ENCODE measurements at places on chromosomes 11 and 22.

DNA sequence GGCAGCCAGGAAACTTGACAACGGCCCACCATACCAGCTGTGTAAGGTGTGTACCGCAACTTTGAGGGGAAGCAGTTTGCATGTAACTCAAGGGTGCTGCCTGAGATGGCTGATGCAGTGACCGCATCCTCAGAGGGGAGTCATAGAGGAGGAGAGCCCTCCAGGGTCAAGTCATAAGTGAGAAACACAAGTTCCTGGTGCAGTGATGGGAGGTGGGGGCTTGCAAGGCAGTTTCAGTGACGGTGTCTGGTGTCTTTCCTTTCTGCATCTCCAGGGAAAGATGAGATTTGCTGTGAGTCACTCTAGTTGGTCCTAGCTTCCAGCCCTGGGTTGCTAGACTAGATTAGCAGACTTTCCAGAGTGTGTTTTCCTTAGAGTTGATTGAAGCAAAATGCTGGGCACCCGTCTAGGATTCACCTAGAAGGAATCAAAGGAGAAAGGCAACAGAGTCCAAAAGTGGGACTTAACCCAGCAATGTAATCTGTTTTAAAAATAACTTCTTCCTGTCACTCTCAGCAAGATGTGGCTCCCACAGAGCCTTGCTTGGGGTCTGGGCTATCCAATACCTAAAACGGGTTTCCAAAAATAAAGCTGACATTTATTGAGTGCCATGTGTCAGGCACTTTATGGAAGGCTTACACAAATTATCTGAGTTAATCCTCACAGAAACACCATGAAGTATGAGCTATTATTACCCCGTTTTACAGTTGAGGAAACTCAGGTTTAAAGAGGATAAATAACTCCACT lies 265.4 kb upstream of the PLET1 start:
- no peak for DNase-seq

DNA sequence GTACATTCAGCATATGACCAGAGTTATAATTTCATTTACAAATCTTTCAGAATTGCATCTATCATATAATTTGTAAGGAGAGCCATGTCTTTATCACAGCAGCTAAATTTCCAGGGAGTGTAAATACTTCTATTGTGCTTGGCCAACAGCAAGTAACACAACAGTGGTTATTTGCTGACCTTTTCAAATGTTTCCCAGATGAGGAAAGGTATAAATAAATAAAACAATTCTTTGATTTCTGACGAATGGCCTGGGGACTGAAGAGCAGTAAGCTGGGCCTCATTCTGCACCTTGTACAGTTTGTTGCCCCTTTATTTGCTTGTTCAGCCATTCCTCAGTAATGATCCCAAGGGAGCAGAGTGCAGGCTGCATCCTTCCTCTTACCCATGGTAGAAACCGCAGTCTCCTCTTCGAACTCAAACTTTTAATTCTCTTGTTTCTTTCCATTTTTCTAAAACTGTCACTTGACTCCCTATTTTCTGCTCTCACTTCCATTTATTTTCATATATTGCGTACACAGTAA lies 132.8 kb downstream of the DDX10 start:
- no peak for DNase-seq

- no peak for DNase-seq
These were observed 56.6 kb upstream of the WNT7B start for GRCh38 chr22:46033256-46034200.

DNA sequence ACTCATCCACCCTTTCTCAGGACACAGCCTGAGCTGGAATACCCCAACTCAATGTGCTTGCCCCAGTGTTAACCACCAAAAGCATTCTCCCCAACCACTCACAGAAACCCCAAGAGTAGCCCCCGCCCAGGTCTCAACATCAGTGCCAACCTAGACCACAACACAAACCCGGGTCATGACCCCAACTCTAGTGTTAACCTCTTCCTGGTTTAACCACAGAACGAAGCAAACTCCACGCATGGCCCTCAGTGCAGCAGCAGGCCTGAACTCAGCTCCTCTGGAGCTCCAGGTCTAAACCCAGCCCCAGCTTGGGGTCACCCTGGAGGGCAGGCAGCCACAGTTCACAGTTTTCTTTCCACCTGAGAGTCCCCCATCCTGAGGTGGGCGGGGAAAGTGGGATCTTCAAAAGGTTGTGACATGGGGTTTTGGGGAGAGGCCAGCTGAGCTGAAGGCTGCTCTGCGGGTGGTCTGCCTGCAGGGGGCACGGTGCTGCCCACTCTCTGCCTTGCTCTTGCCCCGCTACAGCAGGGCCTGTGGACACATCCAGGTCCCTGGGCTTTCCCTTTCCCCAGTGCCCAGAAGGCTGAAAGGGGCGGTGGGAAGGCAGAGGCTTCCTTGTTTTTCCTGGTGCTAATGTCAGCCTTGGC lies 37.9 kb downstream of the NECTIN1 start:
- no peak for DNase-seq

DNA sequence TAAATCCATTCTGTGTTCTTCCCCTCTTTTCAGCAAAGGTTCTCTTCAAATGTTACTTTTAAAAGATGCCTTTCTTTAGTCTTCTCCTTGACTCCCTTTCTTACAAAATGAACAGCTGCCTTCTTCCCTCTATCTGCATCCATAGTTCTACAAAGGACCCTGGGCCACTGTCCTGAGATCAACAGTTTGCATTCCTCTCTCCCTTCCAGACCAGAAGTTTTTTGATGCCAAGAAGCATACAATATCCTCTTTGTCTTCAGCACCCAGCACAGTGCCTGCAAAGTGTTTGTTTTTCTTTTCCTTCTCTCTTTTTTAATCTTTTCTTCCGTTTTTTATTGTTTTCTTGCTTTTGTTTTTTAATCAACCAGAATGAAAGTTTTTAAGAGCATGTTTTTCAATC lies 183.5 kb upstream of the SNX19 start:
- DNase-seq, result no peak

- no peak for DNase-seq
These were observed 103.7 kb downstream of the GAB2 start for GRCh38 chr11:78313898-78314297.

DNA sequence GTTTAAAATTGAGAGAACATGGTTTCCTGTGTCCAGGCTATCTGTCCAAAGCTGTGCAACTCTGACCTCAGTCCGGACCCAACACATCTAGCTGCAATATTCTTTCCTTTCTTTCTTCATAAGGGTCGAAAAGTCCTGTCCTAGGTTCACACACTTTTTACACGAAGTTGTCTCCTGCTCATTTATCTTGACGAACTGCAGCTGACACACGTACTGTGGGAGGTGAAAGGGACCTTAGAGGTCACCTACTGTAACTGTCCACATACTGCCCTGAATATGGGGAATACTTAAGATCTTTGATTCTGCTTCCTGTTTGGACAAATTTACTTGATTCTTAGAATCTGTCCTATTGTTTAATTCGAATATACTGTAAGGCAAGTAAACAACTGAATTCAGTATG lies 105.9 kb downstream of the CCDC83 start:
- no peak for DNase-seq

DNA sequence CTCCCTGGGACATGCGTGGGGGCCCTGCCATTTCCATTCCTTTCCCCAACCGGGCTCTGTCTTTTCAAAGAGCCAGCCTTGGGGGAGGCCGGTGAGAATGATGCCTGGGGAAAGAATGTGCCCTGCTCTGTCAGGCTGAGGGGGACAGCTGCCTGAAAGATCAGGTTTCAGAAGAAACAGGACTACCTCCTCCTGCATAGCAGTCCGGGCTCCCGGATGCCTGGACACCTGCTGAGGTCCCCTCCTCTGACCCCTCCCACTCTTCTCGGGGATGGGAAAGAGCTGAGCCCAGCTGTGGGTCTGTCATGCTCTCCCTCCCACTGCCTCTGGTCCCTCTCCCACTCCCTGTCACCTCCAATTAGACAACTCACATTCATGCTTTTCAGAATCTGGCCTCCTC lies 41.8 kb upstream of the CDON start:
- DNase-seq, result peak; percentile 76

DNA sequence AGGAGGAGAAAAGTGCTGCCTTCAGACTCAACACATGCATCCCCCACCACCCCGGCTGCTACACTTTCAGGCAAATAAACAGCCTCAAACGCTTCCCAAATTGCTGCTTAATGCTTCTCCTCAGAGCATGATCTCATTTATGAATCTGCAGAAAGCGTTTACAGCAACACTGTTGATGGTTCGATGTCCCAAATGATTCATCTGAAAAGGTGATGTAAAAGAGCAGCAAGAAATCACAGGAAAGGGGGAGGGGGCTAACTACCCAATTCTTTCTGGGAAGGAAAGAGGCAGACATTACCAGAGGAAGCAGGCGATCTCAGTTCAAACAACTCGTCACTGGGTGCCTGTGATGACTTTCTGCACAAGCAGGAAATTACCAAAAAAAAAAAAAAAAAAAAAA lies 119.6 kb downstream of the TENM4 start:
- DNase-seq, result no peak

DNA sequence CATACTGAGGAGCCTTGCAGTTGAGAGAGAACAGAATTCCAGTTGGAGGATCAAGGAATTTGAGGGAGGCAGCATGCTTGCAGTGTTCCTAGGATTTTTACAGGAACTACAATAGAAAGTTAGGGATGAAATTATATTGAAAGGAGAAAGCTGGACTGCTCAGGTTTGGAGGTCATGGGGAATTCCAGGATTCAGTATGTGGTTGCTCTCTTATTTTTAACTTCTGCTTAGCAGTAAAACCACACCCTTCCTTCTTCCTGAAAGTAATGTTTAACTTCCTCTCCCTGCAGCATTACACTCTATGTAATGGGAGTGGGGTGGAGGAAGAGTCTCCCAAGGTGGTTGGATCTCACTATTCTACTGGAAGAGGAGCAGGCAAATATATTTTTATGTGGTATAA lies 31.3 kb downstream of the CTNND1 start:
- no peak for DNase-seq

- DNase-seq, result no peak
These were observed at the start of gene CERK for GRCh38 chr22:46737976-46738646. CERK (minus strand) TSS chr22:46738252; CDS start chr22:46738148, 104 bp downstream.

DNA sequence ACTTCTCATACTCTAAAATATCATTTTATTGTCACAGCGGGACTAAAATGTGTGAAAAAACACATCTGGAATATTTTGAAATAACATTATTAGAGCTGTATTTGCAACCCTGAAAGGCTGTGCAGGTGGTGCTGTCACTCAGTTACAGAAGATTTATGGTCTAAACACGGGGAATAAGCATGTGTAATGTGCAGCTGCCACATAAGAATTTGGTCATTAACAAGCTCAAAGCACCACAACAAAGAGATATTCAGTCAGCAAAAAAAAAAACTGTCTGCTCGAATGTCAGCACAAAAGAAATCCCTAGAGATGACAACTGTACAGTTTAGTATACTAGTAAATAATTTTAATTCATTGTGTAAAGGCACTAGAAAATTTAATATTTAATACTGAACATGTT lies 31.3 kb downstream of the TMEM123 start:
- peak; percentile 35 for DNase-seq

GRCh38 chr11:12602421-12602820 lies 71.8 kb upstream of the TEAD1 start:
- no peak for DNase-seq

GRCh38 chr11:33616552-33616951 lies 84.1 kb downstream of the C11orf91 start:
- no peak for DNase-seq

DNA sequence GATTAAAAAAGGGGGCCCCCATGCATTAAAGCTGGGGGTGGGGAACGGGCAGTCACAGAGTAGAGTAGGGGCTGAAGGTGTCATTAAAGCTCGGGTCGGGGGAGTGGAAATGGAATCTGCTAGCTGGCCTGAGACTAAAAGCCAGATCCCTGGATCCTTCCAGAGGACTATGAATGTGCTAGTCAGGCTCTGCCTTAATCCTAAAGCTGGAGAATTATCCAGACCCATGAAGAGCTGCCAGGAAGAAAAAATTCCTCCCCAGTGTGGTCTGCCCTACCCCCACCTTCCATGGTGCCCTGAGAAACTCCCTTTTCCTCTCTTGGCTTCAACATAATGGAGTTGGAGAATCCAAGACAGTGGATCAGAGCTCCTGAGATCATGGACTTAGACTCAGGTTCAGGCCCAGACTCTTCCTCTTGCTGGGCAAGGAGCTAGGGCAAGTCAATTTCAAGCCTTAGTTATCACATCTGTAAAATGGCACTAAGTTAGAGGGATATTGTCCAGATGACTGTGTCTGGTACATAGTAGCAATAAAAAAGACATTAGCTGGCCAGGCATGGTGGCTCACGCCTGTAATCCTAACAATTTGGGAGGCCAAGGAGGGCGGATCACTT lies 24.0 kb upstream of the SMTN start:
- no peak for DNase-seq

- no peak for DNase-seq
These were observed 29.9 kb downstream of the MS4A2 start for GRCh38 chr11:60118338-60118737.

DNA sequence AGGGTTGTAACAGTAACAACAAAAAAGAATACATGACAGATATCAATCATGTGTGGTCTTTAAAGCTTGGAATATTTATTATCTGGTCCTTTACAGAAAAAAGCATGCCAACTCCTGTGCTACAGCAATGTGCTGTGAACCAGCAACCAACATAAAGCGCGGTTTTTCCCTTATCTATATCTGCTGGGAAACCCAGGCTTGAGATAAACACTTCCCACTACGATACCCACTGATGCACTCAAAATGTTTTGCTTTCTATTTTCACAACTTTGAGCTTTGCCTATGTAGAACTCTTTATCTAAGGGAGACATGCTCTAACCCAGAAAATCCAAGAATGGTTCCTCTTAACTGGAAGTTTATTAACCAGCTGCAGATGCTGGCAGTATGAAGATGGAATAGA lies 19.0 kb downstream of the ZBED5 start:
- DNase-seq, result no peak

GRCh38 chr11:131928992-131929391 lies 558.6 kb downstream of the NTM start:
- no peak for DNase-seq

DNA sequence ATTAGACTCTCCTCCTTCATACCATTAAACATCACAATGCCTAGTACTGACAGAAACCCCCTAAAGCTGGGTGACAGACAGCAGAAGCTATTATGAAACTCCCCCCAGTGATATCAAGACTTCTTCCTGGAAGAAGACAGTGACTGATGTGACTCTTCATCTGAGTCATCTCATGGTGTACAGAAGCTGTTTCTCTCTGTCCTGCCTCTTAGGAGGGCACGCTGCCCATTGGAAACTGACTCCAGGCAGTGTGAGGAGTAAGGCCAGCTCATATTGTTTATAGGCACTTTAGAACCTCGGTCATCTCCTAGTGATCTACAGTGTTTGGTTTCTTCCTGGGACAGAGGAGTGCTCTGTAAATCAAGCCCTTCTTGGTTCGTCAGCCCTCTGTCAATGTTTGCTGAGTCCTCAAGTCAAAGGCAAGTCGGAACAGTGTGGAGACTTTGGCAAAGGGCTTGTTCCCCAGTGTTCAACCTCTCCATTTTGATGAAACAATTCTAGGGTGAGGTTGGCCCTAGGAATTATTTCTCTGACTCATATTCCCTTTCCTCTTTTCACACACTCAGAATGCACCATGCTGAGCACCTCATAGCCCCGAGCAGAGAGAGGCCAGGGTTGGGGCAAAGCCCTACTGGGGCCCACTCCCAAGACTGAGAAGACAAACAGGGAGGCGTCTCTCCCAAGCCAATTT lies 172.5 kb upstream of the TMEM45B start:
- peak; percentile 27 for DNase-seq

GRCh38 chr22:19872779-19873137 lies 18.1 kb upstream of the GNB1L start:
- DNase-seq, result peak; percentile 77

GRCh38 chr22:37260901-37261336 lies 16.9 kb upstream of the RAC2 start:
- no peak for DNase-seq

- DNase-seq, result no peak
These were observed 437.8 kb upstream of the CADM1 start for GRCh38 chr11:115942011-115942410.

GRCh38 chr11:12188548-12189317 lies 78.3 kb downstream of the MICAL2 start:
- no peak for DNase-seq

GRCh38 chr11:68538025-68538424 lies 77.5 kb downstream of the PPP6R3 start:
- no peak for DNase-seq
